Naive B cell (primary cell): ENCODE measurements at places on chromosomes 4 and X. TPM values are rescaled to one million over a fixed set of nuclear protein-coding genes. Genes with fewer than 3 reads are reported as not detected.

GRCh38 chr4:184825141-184825895, 450 bp downstream of the ACSL1 start:
- peak; percentile 69 for DNase-seq
- H3K27ac ChIP-seq, result peak overlapping the region; percentile 97
- H3K4me3 ChIP-seq, result peak overlapping the region; percentile 89
- peaks cover 52% of the 10 kb centered on the region for H3K4me1 ChIP-seq

DNA sequence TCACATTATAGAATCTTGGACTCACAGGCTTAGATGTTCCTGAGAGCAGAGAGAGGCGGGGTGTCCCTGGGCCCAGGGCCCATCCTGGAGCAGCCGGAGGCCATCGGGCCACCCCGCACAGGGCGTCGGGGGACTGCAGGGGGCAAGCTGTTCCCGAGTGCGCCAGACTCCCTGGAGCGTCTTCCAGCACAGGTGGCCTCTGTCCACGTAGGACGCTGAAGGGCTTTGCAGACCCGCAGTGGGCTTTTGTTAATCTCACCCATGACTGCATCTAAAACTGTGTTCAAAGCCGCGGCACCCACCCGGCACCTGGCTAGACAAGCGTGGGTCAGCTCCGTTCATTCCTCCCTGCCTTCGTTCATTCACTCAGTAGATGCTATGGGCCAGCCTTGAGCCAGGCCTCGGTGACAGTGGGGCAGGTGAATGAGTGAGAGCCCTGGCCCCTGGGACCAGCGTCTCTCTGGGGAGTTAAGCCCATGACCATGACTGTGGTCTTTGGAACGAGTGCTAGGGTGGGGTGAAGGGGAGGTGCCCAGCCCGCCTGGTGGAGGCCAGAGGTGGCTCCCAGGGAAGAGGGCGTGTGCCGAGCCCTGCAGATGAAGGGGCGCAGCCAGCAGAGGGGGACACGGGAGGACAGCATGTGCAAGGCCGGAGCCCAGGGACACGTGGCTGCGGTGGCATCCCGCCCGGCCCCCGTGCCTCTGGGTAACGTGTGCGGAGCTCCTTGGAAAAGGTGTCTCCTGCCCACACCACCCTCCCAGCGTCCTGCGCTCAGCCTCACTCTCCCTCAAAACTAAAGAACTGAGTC, 98.3 kb downstream of the HMX1 start:
- H3K4me1 ChIP-seq, result no peaks in the 10 kb centered on the region
- H3K36me3 ChIP-seq, result no peaks in the 10 kb centered on the region
- DNase-seq, result no peak
- no peaks in the 10 kb centered on the region for H3K27me3 ChIP-seq

DNA sequence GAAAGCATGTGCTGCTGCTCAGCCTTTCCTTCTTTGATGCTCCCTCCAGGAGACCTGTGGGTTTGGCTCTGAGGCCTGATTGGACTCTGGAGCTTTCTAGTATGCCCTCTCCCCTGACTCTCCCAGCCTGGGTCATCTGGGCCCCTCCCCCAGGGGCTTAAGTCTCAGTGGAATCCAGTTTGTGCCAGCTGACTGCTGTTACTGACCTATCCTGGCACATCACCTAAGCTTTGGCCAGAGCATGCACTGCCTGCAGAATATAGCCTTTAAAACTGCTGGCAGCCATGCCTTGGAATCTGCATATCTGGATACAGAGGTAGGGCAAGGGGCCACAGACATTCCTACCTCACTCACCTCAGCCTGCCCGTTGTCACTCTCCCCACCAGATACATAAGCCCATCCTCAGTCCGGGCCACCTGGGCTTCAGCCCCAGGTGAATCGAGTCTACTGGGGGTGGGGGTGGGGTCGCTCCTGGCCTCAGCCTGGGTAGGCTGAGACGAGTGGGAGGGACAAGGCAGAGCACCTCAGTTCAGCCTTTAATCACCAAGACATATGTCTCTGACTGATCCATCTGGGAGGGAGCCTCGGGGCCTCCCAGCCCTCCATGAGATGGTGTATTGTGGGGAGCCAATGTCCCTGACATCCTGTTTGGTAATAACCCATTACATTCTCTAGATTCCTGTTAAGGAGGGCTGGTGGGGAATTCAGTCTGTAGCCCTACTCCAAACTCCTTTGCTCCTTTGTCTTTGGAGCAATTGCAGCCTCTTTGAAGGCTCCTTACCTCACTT, 61.2 kb downstream of the STARD8 start:
- H3K4me1 ChIP-seq, result no peaks in the 10 kb centered on the region
- H3K27me3 ChIP-seq, result no peaks in the 10 kb centered on the region
- no peak for DNase-seq
- no peak overlapping the region for H3K27ac ChIP-seq
- H3K4me3 ChIP-seq, result no peak overlapping the region
- H3K36me3 ChIP-seq, result no peaks in the 10 kb centered on the region

GRCh38 chr4:48012824-48013223, 3.7 kb downstream of the CNGA1 start:
- no peaks in the 10 kb centered on the region for H3K36me3 ChIP-seq
- H3K27me3 ChIP-seq, result peaks cover 56% of the 10 kb centered on the region
- H3K4me3 ChIP-seq, result no peak overlapping the region
- peaks cover 10% of the 10 kb centered on the region for H3K4me1 ChIP-seq

DNA sequence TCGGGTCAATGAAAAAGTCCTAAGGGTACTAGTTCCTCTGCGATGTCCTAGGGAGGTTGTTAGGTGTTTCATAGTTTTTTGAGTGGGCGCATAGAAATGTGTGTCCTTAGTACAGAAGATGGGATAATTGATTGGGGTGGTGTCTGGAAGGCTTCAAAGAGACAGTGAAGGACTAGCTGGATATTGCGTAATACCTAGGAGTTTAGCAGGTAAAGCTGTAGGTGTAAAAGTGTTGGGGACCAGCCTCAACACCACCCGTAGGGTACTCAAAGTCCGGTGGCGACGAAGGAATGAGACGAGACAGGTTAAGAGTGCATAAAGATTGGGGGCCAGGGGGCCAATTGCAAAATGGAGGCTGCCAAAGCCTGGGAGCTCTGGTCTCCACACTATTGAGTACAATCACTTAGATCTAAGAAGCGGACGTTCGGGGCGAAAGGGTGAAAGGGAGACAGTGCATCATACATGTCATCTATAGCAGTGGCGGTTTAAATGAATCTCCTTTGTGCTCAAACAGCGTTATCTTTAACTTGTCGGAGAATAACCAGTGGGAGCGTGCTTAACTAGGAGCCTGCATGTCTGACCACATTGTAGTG, 1.0 kb downstream of the TRMT44 start:
- peak overlapping the region; percentile 96 for H3K27ac ChIP-seq
- H3K4me3 ChIP-seq, result peak overlapping the region; percentile 99
- no peaks in the 10 kb centered on the region for H3K36me3 ChIP-seq
- no peak for DNase-seq

DNA sequence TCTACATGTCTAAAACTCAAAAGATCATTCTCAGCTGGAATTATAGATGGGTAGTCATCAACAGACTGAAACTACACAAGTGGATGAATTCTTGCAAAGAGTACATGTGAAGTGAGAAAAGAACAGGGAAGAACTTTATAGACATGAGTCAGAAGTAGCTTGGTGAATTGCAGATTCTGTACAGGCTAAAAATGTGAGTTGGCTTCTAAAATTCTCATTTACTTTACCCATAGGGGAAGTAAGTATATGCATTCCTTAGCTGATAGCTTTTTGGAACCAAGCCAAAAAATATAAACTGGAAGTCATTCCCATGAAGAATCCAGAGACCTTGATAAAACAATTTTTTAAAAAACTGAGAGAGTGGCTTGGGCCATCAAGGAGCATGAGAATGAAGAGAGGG, 584.2 kb upstream of the FTHL17 start:
- DNase-seq, result no peak
- no peak overlapping the region for H3K27ac ChIP-seq
- no peaks in the 10 kb centered on the region for H3K4me1 ChIP-seq
- H3K27me3 ChIP-seq, result peaks cover 6% of the 10 kb centered on the region
- H3K4me3 ChIP-seq, result no peak overlapping the region

GRCh38 chr4:153755186-153755585, 4.6 kb downstream of the RNF175 start:
- H3K36me3 ChIP-seq, result no peaks in the 10 kb centered on the region
- H3K27ac ChIP-seq, result no peak overlapping the region
- no peak for DNase-seq
- peaks cover 28% of the 10 kb centered on the region for H3K27me3 ChIP-seq
- H3K4me1 ChIP-seq, result peaks cover 11% of the 10 kb centered on the region

Gene GRID2
- not detected for polyA plus RNA-seq

GRCh38 chrX:19683358-19683757, 168.1 kb upstream of the MAP3K15 start:
- H3K36me3 ChIP-seq, result peaks cover 14% of the 10 kb centered on the region
- peak overlapping the region; percentile 12 for H3K4me3 ChIP-seq
- H3K27ac ChIP-seq, result peak overlapping the region; percentile 94
- H3K27me3 ChIP-seq, result no peaks in the 10 kb centered on the region
- DNase-seq, result no peak
- H3K4me1 ChIP-seq, result peaks cover 26% of the 10 kb centered on the region

DNA sequence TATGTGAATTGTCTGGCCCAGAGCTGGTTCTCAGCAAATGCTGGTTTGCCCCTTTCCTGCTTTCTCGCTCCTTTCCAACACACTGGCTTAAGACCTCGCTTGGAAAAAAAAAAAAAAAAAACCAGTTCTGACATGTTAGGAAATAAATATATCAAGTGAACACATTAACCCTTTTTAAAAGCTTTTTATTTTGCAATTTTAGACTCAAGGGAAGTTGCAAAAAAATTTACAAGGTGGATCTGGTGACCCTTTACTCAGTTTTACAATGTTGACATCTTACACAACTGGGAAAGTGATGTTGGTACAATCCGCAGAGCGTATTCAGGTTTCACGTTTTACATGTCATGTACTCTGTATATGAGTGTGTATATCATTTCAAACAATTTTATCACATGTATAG, 100.1 kb downstream of the RTL5 start:
- no peaks in the 10 kb centered on the region for H3K4me1 ChIP-seq
- H3K36me3 ChIP-seq, result peaks cover 3% of the 10 kb centered on the region
- DNase-seq, result no peak

Gene S100P
- not detected for polyA plus RNA-seq

GRCh38 chrX:23797371-23798128, 14.6 kb downstream of the SAT1 start:
- no peak overlapping the region for H3K4me3 ChIP-seq
- no peak overlapping the region for H3K27ac ChIP-seq
- no peaks in the 10 kb centered on the region for H3K4me1 ChIP-seq
- no peak for DNase-seq

- H3K4me3 ChIP-seq, result no peak overlapping the region
- H3K27me3 ChIP-seq, result peaks cover 13% of the 10 kb centered on the region
- no peaks in the 10 kb centered on the region for H3K4me1 ChIP-seq
- no peak for DNase-seq
- no peaks in the 10 kb centered on the region for H3K36me3 ChIP-seq
- H3K27ac ChIP-seq, result no peak overlapping the region
Measured at GRCh38 chr4:7394681-7395451, 39.9 kb downstream of the PSAPL1 start.

GRCh38 chr4:54800831-54801530, 143.2 kb downstream of the KIT start:
- H3K4me3 ChIP-seq, result no peak overlapping the region

DNA sequence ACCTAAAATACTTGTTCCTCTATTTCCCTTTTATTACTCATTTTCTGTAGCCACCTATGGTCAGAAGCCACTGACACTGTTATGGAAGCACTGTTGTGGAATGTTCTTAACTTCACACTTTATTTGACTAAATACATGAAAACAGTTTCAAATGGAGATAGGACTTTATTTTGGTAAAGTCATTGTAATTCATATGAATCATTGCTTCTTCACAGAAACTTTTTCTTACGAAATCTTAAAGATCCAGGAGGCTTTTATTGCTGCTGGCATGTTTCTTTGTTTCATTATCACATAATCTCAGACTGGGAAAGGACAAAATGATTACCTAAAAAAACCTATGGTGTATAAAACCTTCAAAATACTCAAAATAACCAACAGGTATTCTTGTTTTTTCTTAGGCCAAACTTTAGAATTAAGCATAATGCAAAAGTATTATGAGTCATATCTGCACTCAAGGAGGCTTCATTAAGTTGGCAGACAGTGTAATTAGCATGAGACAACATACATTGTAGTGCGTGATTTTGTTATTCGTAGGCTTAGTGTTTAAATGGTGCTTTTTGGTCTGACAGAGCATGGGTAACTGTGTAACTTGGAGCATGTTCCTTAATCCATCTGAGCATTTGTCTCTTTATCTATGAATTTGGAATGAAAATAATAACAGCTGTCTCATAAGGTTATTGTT, 58.0 kb downstream of the SH3BGRL start:
- no peak for DNase-seq
- no peaks in the 10 kb centered on the region for H3K27me3 ChIP-seq
- no peak overlapping the region for H3K27ac ChIP-seq
- no peak overlapping the region for H3K4me3 ChIP-seq
- no peaks in the 10 kb centered on the region for H3K36me3 ChIP-seq
- peaks cover 11% of the 10 kb centered on the region for H3K4me1 ChIP-seq

GRCh38 chr4:185576962-185577950, 41.9 kb upstream of the PDLIM3 start:
- H3K27me3 ChIP-seq, result peaks cover 32% of the 10 kb centered on the region
- no peak for DNase-seq
- no peaks in the 10 kb centered on the region for H3K36me3 ChIP-seq
- H3K4me1 ChIP-seq, result no peaks in the 10 kb centered on the region

- DNase-seq, result no peak
- H3K27me3 ChIP-seq, result no peaks in the 10 kb centered on the region
- peaks cover 37% of the 10 kb centered on the region for H3K36me3 ChIP-seq
- no peak overlapping the region for H3K4me3 ChIP-seq
Measured at GRCh38 chr4:8221476-8221875, 22.4 kb downstream of the SH3TC1 start.

- no peak overlapping the region for H3K4me3 ChIP-seq
- H3K27me3 ChIP-seq, result no peaks in the 10 kb centered on the region
Measured at GRCh38 chr4:6920171-6920570, 10.5 kb downstream of the TBC1D14 start.

Gene FOXR2
- not detected for polyA plus RNA-seq

DNA sequence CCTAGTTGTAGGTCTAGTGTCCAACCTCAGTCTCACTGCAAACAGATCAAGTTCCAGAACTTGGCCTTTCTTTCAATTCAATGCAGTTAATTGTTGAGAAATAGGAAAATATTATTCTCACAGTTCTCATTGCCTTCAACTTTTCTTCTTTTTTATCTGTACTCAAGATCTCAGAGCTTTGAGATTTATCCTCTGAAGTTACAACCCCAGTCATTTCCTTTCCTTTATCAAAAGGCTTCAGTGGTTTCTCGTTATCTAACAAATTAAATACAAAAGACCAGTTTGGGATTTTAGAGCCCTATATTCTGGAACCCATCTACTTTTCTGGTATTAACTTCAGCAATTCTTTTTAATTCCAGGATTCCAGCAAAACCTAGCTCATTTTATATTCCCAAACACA, 130.2 kb downstream of the TMA16 start:
- H3K27ac ChIP-seq, result no peak overlapping the region
- H3K36me3 ChIP-seq, result no peaks in the 10 kb centered on the region
- no peak for DNase-seq
- H3K4me1 ChIP-seq, result peaks cover 10% of the 10 kb centered on the region
- H3K27me3 ChIP-seq, result no peaks in the 10 kb centered on the region
- no peak overlapping the region for H3K4me3 ChIP-seq

GRCh38 chr4:13537011-13537831, 7.1 kb downstream of the NKX3-2 start:
- H3K4me1 ChIP-seq, result peaks cover 33% of the 10 kb centered on the region
- H3K4me3 ChIP-seq, result no peak overlapping the region
- H3K27me3 ChIP-seq, result peaks cover 99% of the 10 kb centered on the region
- no peak for DNase-seq
- peaks cover 12% of the 10 kb centered on the region for H3K36me3 ChIP-seq
